ENCODE measurements at places on chromosomes 7 and 10. TPM values are rescaled to one million over a fixed set of nuclear protein-coding genes. Genes with fewer than 3 reads are reported as not detected.
A peak's percentile ranks its signal among the peaks of the same experiment; 100 is the strongest.

ANKRD30A gene
- total RNA-seq, result not detected

ANXA8 gene
- 0.30 TPM for total RNA-seq

TRIM4 gene
- total RNA-seq, result 7.3 TPM

VIM gene
- 763 TPM for total RNA-seq

DNA sequence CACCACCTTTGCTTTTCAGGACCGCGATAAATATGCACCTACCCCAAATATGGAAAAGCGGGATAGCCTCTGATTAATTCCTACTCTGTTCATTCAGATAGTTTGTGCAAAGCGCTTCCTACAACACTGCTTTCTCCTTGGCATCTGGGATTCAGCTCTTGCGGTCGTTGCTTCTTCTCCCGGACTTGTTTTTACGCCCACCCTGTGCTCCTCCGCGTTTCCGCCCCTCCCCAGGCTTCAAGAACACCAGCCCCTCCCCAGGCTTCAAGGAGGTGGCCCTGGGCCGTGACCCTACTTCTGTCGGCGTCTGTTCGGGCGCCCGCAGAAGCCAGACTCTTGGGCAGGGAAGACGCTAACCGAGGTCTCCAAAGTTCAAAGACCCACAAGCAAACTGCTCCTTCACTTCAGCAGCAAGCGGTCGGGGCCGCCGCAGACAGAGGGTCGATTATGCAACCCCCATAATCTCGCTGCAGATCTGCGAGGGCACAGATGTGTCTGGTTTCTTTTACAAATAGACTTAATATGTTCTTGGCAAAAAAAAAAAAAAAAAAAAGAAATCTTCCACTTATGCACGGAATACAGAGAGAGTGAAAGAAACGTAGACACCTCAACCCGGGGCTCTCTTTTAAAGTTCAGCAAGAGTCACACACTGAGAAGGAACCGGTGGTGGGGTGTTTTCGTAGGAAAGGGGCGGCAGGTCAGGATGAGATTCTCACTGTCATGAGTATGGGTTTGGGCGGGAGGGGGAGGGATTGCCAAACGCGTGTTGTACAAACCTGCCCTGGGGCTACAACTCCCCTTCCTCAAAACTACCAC, 1.9 kb downstream of the DLX5 start:
- peaks cover 54% of the 10 kb centered on the region for H3K4me1 ChIP-seq
- DNase-seq, result no peak
- no peaks in the 10 kb centered on the region for H3K36me3 ChIP-seq
- no peak overlapping the region for H3K27ac ChIP-seq
- no peak overlapping the region for H3K4me3 ChIP-seq

- DNase-seq, result no peak
- no peak overlapping the region for H3K27ac ChIP-seq
- no peak overlapping the region for H3K4me3 ChIP-seq
- H3K36me3 ChIP-seq, result no peaks in the 10 kb centered on the region
Measured at GRCh38 chr10:123459371-123460091, 206.6 kb upstream of the GPR26 start.

GRCh38 chr7:47669901-47670384, 88.0 kb upstream of the TNS3 start:
- H3K27ac ChIP-seq, result peak overlapping the region; percentile 6
- no peak for DNase-seq
- H3K36me3 ChIP-seq, result no peaks in the 10 kb centered on the region
- no peaks in the 10 kb centered on the region for H3K4me1 ChIP-seq
- no peak overlapping the region for H3K4me3 ChIP-seq

DNA sequence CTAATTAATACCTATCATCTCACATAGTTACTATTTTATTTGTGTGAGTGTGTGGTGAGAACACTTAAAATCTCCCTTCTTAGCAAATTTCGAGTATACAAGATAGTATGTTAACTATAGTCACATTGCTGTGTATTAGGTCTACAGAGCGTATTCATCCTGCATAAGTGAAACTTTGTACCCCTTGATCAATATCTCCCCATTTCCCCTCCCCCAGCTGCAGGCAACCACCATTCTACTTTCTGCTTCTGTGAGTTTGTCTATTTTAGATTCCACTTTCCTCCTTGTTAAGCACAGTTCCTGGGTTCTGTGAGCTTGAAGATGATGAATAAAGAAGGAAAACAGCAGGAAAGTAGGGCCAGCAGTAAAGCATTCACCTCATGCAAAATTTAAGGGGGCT, 42.4 kb downstream of the MRPS33 start:
- no peak overlapping the region for H3K27ac ChIP-seq
- H3K4me3 ChIP-seq, result no peak overlapping the region

- H3K4me1 ChIP-seq, result peaks cover 39% of the 10 kb centered on the region
- no peak overlapping the region for H3K27ac ChIP-seq
- DNase-seq, result no peak
- no peaks in the 10 kb centered on the region for H3K36me3 ChIP-seq
- H3K27me3 ChIP-seq, result no peaks in the 10 kb centered on the region
- H3K4me3 ChIP-seq, result no peak overlapping the region
Measured at GRCh38 chr10:103042908-103043307, 124.8 kb downstream of the CNNM2 start.

DNA sequence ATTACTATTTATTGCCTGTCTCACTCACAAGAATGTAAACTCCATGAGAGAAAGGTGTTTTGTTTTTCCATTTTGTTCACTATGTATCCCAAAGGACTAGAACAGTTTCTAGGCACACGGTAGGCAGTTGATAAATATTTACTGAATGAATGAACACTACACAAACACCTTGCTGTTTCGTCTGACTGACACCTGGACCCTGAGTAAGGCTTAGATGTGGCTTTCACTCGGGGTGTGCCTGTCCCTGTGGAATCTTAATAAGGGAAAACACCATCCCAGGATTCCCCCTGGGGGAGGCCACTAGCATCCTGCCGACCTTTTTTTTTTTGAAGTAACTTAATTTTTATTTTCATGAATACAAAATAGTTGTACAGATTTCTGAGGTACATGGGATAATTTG, 66.6 kb upstream of the STEAP1B start:
- H3K36me3 ChIP-seq, result no peaks in the 10 kb centered on the region
- H3K27ac ChIP-seq, result no peak overlapping the region
- no peak overlapping the region for H3K4me3 ChIP-seq
- peaks cover 32% of the 10 kb centered on the region for H3K4me1 ChIP-seq
- H3K27me3 ChIP-seq, result no peaks in the 10 kb centered on the region

GRCh38 chr10:75592791-75593643, 161.6 kb downstream of the LRMDA start:
- DNase-seq, result no peak
- H3K4me3 ChIP-seq, result peak overlapping the region; percentile 49
- no peaks in the 10 kb centered on the region for H3K36me3 ChIP-seq
- peak overlapping the region; percentile 52 for H3K27ac ChIP-seq
- peaks cover 3% of the 10 kb centered on the region for H3K4me1 ChIP-seq

DNA sequence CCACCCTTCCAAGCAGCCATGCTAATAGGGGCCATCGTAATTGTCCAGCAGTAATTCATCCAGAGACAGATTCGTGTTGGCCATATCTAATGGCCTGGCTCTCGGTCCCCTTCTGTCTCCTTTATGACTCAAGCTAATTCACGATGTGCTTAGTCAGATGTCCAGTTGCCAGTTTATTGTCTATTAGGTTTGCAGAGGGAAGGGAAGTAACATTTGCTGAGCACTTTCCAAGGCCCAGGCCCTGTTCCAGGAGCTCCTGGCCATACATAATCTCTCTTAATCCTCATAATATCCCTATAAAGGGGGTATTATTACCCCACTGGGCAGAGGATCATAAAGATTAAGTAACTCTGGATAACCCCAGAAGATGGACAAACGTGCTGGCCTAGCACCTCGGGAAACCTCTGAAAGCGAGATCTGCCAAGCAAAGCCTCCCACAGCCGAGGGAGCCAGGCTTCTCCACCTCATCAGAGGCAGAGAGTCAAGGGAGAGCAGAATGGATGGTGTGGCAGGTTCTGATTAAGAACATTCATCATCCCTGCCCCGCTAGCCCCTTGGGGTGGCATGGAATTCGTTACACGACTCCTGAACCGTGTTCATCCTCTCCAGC, 153.7 kb downstream of the PLXNA4 start:
- H3K27me3 ChIP-seq, result no peaks in the 10 kb centered on the region
- no peak overlapping the region for H3K27ac ChIP-seq
- H3K4me1 ChIP-seq, result peaks cover 25% of the 10 kb centered on the region
- DNase-seq, result no peak
- H3K4me3 ChIP-seq, result no peak overlapping the region
- no peaks in the 10 kb centered on the region for H3K36me3 ChIP-seq

DNA sequence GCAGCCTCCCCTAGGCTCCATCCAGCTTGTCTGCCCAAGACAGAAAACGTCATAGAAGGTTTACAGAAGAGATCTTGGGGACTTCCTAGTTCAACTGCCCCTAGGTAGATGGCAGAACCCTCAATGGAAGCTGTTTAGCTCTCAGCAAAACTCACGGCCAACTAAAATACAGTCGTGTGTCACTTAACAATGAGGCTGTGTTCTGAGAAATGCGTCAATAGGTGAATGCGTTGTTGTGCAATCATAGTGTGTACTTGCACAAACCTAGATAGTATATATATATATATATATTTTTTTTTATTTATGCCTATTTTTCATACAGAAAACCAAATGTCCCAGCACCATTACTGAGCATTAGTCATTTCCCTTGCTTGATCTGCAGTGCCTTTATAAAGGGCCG, 100.4 kb upstream of the SH2B2 start:
- DNase-seq, result no peak
- no peaks in the 10 kb centered on the region for H3K27me3 ChIP-seq
- no peak overlapping the region for H3K27ac ChIP-seq
- H3K4me1 ChIP-seq, result peaks cover 14% of the 10 kb centered on the region

GRCh38 chr10:112447620-112447928, 559 bp downstream of the VTI1A start:
- no peak for DNase-seq
- peaks cover 34% of the 10 kb centered on the region for H3K4me1 ChIP-seq
- peak overlapping the region; percentile 85 for H3K27ac ChIP-seq
- H3K27me3 ChIP-seq, result no peaks in the 10 kb centered on the region

DNA sequence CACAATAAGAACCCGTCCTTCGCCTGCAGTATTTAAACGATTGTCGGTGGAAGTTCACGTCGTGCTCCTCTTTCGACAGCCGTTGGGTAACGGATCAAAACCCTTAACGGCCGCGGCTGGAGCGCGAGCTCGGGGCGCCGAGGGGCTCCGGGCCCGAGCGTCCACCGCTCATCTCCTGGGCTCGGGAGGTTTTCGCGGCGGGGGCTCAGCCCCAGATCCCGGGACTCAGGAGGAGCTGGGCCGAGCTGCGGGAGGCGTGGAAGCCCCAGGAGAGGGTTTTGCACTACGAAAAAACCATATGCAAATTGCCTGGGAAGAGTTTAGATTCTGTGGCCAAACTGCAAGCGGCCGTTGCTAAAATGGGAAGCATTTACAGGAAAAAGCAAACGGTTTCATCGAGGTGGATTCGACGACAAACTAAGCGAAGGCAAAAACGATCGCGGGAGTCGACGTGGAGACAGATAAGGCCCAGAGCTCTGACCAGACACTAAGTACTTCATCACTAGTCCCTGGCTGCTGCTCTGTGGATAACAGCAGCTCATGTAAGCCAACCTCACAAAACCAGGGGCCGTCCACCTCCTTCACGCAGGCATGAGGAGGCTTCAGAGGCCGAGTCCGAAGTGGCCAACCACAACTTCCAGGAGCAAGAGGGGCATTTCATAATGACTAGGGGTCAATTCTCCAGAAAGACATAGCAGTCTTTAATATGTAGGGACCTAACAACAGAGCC, 129.7 kb downstream of the MARCHF5 start:
- peak overlapping the region; percentile 47 for H3K4me3 ChIP-seq
- DNase-seq, result no peak
- H3K27me3 ChIP-seq, result no peaks in the 10 kb centered on the region
- H3K36me3 ChIP-seq, result no peaks in the 10 kb centered on the region
- H3K27ac ChIP-seq, result no peak overlapping the region
- H3K4me1 ChIP-seq, result no peaks in the 10 kb centered on the region

DNA sequence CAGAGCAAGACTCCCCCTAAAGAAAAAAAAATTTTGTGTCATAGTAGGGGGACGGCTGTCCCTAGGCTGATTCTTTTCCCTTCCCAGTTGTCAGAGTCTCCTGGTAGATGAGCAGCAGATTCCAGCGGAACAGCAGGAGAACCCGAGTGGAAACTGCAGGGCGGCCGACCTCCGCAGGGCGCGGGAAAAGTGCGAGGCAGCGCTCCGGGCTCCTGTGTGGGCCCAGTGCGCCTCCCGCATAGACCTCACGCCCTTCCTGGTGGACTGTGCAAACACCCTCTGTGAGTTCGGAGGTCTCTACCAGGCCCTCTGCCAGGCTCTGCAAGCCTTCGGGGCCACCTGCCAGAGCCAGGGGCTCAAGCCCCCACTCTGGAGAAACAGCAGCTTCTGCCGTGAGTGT, 46.0 kb downstream of the ZAN start:
- no peaks in the 10 kb centered on the region for H3K36me3 ChIP-seq
- no peak overlapping the region for H3K27ac ChIP-seq
- no peak for DNase-seq
- no peaks in the 10 kb centered on the region for H3K4me1 ChIP-seq
- no peak overlapping the region for H3K4me3 ChIP-seq

DNA sequence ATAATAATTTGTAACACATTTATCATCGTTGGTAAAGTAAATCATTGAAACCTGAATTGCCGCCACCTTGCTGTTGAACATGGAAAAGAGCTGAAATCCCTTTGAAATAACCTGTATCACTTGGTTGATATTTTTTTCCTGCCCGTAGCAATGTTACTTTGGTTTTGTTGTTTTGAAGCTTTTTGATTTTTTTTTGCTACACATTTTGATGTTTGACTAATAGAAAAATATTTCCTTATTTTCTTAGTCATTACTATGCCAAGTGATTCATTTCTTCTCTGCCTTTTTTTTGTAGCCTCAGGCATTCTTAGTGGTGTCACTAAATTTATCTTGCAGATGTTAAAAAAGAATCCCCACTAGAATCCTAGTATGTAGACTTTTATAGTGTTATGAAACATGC, 235.1 kb upstream of the MEOX2 start:
- no peaks in the 10 kb centered on the region for H3K4me1 ChIP-seq
- H3K36me3 ChIP-seq, result no peaks in the 10 kb centered on the region
- no peaks in the 10 kb centered on the region for H3K27me3 ChIP-seq
- no peak for DNase-seq
- no peak overlapping the region for H3K27ac ChIP-seq

GRCh38 chr10:121880895-121881294, 46.9 kb downstream of the ATE1 start:
- H3K36me3 ChIP-seq, result peaks cover 45% of the 10 kb centered on the region
- no peak overlapping the region for H3K4me3 ChIP-seq
- no peak for DNase-seq
- H3K27ac ChIP-seq, result no peak overlapping the region
- no peaks in the 10 kb centered on the region for H3K27me3 ChIP-seq
- no peaks in the 10 kb centered on the region for H3K4me1 ChIP-seq

Data from heart left ventricle (tissue), 16 donors.